ENCODE measurements at places on chromosomes 5 and 9.

DNA sequence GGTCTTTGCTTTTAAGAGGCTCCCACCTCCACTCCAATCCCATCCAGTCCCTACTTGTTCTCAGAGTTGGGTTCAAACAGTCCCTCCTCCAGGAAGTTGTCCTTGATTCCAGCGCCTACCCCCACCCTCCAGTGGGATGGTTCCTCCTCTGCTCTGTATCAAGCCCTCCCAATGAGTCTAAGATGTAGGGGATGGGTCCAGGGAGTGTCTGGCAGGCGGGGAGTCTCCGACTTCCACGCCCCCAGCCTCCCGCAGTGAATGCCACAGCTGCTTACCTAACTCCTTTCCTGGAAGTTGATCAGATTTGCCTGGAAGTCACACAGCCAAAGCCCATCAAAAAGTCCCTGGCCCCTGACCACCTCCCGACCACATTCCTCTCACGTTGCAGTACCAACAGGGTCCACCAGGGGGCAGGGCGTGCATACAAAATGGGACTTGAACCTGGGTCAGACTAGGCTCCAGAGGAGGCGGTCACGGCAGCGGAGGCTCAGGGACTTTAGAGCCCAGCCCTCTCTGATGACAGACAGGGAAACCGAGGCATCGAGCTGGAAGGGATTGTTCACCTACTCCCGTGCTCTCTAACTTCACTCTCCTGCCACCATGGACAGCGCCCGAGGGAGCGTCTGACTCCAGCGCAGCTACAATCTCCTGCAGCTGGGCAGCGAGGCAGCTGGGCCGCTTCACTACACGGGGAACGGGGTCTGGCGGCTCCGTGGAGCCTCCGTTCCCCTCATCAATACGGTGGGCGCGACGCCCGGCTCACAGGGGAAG is 25.0 kb upstream of the TDRD7 start:
- peak; percentile 65 for DNase-seq

DNA sequence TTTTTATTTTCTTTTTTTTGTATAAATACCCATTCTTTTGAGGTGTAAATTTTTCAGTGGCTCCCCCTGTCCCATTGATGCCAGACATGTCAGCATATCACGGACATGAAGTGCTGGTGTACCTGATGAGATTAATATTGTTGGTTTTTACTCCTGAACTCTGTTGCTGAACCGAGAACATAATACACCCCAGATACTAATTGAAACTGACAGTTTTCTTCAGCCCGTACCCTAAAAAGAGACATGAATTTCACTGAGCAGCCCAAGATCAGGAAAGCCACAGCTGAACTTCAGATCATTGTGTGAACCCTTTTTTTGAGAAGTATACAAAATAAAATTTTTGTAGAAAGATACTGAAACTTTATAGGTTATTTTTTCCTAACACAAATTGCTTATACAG is 75.7 kb downstream of the PRDM9 start:
- no peak for DNase-seq

GRCh38 chr5:116313366-116313765 is 228.5 kb downstream of the COMMD10 start:
- no peak for DNase-seq

- peak; percentile 79 for DNase-seq
Observed at GRCh38 chr5:57302643-57303042, 128.8 kb downstream of the GPBP1 start.

- DNase-seq = peak; percentile 68
Observed at GRCh38 chr9:121298689-121299466, 30.9 kb downstream of the GSN start.

- DNase-seq = no peak
Observed at GRCh38 chr9:76153902-76154629, 240.2 kb downstream of the RFK start.

DNA sequence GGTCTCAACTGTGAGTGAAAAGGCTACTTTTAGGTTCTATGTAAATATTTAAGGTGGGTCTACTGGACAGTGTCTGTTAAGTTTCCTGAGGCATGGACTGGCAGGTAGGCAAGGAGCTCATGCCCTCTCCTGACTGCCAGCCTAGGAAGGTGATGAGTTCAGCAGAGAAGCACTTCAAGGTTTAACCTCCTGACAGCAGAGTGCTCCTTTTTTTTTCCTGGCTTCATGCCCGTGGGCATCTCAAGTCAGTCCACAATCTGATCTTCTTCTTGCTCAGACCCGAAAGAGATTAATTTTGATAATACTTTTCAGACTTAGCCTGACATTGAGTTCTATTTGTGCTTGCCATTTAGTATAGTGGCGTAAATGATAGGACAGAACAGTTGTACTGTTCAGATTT is 241.9 kb upstream of the NREP start:
- DNase-seq = no peak

GRCh38 chr9:127149463-127150390 is 27.3 kb upstream of the ANGPTL2 start:
- DNase-seq = peak; percentile 31

DNA sequence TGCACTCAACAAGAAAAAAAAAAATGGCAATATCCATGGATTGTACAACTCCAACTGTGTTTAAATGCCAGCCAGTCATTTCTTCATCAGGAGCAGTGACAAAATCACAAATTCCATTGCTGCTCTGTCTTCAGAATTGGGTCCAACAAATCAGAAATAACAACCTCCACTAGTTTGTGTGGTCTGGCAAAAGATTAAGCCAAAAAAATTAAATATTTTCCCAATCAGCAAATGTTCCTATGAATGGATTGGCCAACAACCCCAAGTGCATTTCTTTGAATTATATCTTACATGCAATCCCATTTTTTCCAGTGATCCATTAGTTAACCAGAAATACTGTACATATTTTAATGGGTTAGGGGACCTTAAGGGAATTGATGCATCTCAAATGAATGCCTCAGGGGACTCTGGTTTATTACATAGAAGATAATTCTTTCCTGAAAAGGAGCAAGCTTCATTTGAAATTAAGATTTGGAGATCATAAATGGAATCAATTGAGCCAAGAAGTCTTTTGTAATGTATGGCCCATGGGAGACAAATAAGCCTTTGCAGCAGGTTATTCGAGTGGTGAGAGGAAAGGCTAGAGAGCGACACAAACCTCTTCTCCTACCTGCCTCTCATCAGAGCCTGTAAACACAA is 131.8 kb downstream of the TLE1 start:
- peak; percentile 92 for DNase-seq

DNA sequence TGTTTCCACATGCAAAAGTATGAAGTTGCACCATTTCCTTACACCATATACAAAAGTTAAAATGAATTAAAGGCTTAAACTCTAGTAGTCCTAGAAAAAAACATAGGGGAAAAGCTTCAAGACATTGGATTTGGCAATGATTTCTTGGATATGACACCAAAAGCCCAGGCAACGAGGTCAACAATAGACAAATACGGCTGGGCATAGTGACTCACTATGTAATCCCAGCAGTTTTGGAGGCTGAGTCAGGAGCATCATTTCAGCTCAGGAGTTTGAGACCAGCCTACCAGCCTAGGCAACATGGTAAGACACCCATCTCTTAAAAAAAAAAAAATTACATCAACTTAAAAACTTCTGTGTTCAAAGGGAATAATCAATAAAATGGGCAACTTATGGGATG is 30.9 kb upstream of the SREK1 start:
- peak; percentile 49 for DNase-seq

DNA sequence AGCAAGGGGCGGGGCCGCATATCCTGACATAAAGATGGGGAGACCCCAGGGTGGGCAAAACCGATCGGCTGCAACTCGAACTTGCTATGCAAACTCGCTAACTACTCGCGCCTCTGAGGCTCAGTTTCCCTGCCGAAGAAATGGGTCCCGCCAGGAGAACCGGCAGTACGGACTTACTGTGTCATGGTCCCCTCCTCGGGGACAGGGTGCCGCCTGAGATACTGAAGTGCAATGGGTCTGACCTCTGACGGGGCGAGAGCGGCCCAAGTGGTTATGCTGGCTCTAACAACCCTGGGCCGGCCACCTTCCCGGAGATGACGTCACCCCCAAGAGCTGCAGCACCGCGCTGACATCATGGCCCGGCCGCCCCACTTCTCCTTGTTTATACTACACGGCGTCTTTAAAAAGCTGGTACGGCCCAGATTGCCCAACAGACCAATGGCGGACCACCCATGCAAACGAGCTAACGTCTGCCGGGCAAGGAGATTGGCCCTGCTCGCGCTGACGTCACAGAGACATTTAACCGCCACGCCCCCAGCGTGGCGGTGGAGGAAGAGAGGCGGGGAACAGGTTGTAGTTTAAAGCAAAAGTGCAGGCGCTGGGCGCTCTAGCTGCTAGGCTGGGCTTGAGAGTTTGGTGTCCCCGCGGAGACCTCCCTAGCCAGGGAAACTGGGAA is 490 bp upstream of the RNF44 start:
- DNase-seq = peak; percentile 100

DNA sequence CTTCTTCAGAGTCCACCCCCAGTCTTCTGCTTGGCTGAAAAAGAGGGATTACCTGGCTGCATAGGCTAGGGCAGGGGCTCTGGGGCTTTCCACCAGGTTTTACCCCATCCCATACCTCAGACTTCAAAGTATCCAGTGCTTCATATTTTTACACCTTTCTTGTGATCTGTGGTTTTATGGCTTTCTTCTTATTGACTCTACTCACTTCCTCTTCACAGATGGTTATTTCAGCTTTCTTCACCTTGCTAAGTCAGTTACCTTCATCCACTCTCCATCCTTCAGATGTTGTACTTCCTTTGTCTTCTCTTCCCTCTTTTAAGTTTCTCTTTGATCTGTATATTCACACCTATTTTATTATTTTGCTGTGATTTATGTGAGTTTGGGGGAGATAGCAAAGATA is 104.3 kb downstream of the GRIA1 start:
- DNase-seq = no peak

- DNase-seq = no peak
Observed at GRCh38 chr9:126357074-126357473, 30.4 kb downstream of the MVB12B start.

DNA sequence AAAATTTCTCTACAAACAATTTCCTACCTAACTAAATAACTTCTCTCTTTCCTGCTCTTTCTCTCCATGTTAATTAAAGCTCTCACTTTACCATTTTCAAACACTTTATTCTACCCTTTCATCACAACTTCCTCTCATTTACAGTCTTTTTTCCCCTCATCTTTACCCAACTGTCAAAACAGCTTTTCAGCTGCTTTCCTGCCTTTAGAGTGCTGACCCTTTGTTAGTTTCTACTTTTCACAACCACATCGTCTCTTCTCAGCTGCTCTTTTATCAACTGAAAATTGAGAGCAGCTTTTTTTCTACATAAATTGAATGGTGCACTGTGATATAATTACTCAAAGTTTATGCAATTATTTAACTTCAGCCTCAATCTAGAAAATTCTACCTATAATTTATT is 3.1 kb upstream of the HOMER1 start:
- DNase-seq = no peak

DNA sequence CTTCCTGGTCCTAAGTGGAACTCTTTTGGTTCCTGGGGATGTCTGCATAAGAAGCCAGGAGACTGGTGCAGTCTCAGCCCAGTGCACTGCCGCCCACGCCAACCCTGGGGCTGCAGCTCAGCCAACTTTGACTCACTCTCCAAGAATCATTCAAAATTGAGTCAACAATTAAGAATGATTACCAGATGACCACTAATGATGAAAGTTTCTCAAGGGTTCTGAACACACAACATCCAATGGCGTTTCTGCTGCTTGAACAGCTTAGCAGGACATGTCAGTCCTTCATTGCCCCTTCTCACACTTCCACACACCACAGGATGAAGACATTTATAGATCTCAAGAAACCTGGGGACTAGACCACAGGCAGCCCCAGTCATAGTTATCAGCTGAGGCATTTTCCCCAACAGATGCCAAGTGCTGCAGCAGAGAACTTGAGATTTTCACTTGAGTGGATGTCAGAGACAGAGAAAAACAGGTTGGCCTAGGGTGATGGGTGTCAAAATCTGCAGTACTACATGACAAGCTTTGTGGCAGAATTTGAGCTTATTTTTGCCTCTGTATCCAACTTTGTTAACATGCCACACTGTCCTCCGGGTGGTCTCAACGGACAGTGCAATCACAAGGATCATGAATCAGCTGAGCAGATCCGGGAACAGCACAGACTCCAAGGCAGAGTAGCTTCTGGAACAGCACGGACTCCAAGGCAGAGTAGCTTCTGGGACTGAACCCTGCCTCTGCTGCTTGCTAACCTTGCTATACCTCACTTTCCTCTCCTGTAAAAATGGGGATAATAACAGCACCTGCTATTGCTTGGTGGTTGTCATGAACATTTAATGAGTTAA is 356.1 kb downstream of the SPOCK1 start:
- DNase-seq = peak; percentile 90

DNA sequence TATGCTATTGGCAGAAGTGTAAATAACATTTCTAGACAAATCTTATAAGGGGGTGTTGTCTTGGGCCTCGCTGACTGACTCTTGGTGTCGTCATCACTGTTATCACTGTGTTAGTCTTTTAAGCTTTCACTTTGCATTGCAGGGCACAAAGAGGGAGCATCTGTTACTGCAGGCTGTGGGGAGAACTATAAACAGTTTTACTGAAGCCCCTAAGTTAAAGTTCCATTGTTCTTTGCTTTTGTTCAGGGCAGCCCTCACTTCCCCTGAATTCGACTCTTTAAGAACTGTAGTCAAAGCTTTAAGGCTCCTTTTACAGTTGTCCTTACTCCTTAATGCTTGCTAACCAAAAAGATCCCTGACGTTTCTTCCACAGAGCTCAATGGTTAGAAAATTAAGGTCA is 605.0 kb downstream of the RAB3C start:
- peak; percentile 21 for DNase-seq

- DNase-seq = peak; percentile 59
Observed at GRCh38 chr5:153659039-153659736, 168.7 kb downstream of the GRIA1 start.

GRCh38 chr5:156686796-156687195 is 163.3 kb upstream of the PPP1R2B start:
- DNase-seq = no peak

- no peak for DNase-seq
Observed at GRCh38 chr5:83219495-83219894, 142.1 kb downstream of the XRCC4 start.

DNA sequence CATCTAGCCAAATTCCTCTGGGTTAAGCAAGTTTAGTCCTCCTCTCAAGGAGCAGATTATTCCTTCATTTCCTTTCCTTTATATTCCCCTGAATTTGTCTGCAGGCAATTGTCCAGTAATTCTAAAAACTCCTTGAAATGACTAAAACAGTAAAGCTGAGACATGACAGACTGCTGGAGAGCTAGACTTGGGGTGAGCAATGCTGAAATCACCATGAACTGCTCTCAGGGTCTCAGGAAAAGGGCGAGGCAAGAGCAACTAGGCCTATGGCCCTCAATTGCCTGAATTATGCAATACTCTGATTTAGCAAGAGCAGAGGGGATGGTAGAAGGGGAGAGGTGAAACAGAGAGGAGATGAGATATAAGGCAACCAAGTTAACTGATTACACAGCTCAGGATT is 172.9 kb upstream of the NREP start:
- DNase-seq = peak; percentile 93

GRCh38 chr9:134134949-134135342 is 936 bp upstream of the WDR5 start:
- DNase-seq = no peak

- no peak for DNase-seq
Observed at GRCh38 chr5:173572431-173573125, 43.9 kb downstream of the BOD1 start.
